ENCODE measurements at places on chromosomes 3 and 15.

DNA sequence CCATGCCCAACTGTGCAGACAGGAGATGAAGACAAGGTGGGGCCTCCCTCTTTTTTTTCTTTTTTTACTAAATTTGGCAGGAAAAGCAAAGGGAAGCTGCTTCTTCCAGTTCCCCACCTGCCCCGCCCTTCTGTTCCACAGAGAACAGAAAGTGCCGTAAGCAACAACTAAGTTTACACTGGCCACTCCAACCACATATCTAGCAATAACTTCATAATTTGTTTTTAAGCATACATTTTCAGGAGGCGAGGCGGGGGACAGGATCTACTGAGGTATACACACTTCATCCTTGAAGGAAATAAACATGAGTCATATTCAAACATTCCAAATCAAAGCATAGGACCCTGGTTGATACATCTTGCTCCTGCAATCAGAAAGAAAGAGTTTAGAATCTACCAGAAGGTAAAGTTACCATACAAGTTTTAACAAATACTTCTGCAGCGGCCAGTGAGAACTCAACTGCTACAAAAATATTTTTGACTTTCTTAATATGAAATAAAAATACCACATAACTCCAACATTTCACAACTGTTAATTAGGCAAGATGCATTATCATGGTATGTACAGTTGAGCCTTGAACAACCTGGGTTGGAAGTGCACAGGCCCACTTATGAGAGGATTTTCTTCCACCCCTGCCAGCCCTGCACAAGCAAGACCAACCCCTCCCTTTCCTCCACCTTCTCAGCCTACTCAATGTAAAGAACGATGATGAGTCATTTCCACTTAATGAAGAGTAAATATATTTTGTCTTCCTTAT is 50.7 kb downstream of the FOXP1 start:
- peak overlapping the region; percentile 44 for H3K27ac ChIP-seq
- DNase-seq = no peak

DNA sequence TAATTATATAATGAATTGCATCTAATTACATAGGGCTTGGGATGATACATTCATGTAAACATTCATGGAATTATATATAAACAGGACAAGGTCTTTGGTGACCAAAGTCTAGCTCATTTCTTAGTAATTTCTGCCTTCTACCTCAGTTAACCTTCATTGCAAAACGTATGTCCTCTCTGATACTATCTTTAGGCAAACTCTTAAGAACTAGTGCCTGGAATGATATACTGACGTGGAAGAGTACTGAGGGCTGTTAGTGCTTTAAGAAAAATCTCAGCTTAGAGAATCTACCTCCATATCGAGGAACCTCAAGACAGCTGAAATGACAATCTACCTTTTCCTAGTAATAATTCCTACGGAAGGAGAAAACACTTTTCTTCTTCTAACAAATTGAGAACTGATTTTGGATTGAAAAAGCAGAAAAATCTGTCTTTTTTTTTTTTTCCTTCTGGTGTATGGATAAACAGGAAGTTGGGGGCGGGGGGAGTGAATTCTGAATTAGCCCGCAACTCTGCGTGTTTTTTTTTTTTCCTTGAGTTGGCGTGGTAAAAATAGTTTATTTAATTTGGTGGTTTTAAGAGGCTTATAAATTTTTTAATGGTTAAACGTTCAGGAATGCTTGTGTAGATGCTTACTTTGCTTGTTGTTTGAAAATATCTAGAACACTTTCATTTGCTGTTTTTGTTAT is 43.2 kb downstream of the RARB start:
- DNase-seq = no peak
- no peaks in the 10 kb centered on the region for H3K27me3 ChIP-seq
- no peaks in the 10 kb centered on the region for H3K36me3 ChIP-seq
- H3K4me1 ChIP-seq = peaks cover 40% of the 10 kb centered on the region

DNA sequence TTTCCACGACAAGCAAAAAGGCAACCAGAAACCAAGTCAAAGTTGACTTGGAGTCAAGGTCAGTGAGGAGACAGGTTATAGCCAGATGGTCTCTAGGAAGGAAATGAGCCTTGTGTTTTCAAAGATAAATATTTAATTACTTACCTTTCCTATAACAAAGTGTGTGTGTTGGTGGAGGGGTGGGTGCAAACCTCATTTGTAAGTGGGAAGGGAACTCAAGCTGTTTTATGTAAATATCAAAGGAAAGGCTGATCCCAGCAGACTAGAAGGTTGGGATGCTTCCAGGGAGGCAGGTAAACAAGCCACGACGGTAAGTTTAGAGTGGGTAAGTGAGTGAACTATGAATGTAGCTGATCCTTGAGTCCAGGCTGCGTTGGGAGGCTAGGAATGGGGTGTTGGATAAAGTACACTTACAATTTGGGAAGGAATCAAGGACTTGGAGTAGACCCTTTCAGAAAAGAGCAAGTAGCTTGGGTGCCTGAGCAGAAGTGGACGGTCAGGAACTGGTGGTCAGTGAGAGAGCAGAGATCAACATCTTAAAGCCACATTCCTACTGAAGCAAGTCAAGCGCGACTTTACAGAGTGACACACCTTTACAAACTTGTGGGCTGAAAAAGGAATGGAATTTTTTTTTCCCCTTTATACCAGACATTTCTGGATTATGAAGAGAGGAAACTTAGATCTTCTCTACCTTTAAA is 82.0 kb upstream of the TBL1XR1 start:
- H3K27me3 ChIP-seq = no peaks in the 10 kb centered on the region
- no peak for DNase-seq
- no peak overlapping the region for H3K27ac ChIP-seq
- H3K4me1 ChIP-seq = peaks cover 5% of the 10 kb centered on the region

DNA sequence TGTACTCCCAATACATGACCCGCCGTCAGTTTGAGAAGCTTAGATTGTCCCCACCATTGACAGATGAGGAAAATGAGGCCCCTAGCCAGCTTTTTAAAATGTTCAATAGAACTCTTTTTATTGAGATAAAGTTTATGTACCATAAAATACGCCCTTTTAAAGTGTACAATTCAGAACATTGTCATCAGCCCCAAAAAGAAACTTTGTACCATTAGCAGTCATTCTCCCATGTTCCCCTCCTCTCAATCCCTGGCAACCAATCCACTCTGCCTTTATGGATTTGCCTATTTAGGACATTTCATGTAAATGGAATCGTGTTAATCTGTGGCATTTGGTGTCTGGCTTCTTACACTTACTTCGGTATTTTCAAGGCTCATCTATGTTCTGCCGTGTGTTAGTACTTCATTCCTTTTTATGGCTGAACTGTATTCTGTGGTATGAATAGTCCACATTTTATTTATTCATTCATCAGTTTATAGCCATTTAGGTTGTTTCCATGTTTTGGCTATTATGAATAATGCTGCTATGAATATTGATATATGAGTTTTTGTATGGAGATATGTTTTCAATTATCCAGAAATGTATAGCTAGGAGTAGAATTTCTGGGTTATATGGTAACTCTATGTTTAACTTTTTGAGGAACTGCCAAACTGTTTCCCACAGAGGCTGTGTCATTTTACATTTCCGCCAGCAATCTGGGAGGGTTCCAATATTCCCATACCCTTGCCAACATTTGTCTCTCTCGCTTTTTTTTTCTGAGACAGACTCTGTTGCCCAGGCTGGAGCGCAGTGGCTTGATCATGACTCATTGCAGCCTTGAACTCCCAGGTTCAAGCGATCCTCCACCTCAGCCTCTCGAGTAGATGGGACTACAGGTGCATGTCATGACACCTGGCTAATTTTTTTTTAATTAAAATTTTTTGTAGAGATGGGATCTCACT is 15.3 kb upstream of the PTPN23 start:
- H3K4me1 ChIP-seq = peaks cover 7% of the 10 kb centered on the region
- no peak for DNase-seq
- H3K36me3 ChIP-seq = no peaks in the 10 kb centered on the region
- H3K4me3 ChIP-seq = no peak overlapping the region
- H3K27ac ChIP-seq = no peak overlapping the region
- H3K27me3 ChIP-seq = no peaks in the 10 kb centered on the region

- no peaks in the 10 kb centered on the region for H3K36me3 ChIP-seq
- H3K27me3 ChIP-seq = no peaks in the 10 kb centered on the region
- no peak overlapping the region for H3K27ac ChIP-seq
- peaks cover 21% of the 10 kb centered on the region for H3K4me1 ChIP-seq
- H3K4me3 ChIP-seq = no peak overlapping the region
Measured at GRCh38 chr3:188339410-188340295, 185.7 kb downstream of the LPP start.

DNA sequence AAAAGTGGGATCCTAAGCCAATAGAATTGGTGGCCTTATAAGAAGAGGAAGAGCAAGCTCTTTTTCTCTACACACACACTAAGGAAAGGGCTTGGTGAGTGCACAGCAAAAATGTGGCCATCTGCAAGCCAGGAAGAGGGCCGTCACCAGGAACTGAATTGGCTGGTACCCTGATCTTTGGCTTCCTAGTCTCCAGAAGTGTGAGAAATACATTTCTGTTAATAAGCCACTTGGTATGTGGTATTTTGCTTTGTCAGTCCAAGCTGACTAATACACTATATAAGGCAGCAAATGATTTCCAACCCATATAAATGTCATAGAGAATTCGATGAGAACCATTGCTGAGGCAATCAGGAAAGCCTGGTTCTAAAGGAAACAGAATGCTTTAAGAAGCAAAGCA is 816.3 kb upstream of the SEMA6D start:
- no peak for DNase-seq
- no peaks in the 10 kb centered on the region for H3K27me3 ChIP-seq
- no peaks in the 10 kb centered on the region for H3K4me1 ChIP-seq
- H3K36me3 ChIP-seq = no peaks in the 10 kb centered on the region

- no peak for DNase-seq
- no peak overlapping the region for H3K4me3 ChIP-seq
- no peaks in the 10 kb centered on the region for H3K36me3 ChIP-seq
- H3K27me3 ChIP-seq = no peaks in the 10 kb centered on the region
- H3K4me1 ChIP-seq = peaks cover 32% of the 10 kb centered on the region
Measured at GRCh38 chr3:71721651-71722157, 3.5 kb downstream of the EIF4E3 start.

DNA sequence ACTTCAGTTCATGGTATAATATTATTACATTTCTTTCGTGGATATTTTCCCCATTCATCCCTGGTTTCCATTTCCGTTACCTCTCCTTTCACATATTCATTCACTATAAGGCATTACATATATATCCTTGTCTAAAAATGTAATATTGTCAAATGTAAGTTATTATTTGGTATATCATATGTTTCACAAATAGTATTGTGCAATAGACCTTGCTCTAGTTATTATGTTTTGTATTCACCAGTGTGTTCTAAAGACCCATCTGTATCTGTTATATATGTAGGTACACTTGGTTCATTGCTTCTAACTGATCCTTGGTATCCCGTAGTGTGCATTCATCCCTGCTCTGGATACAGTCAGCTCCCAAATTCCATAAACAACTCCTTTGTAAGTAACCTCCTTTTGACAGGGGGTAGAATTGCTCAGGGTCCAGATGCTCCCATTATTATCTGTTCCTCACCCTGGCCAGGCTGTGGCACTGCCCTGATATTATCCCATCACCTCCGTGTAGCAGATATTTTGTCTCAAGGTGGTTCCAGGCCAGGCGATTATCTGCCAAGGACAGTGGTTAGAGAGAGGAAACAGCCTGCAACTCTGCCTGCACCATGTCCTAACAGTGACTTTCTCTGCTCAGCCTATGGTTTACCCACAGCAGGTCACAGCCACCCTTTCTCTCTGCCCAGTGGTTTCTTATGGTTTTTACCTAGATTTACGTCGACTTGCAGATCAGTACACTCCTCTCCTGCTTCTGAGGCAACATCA is 29.2 kb downstream of the PAQR9 start:
- H3K36me3 ChIP-seq = no peaks in the 10 kb centered on the region
- no peak overlapping the region for H3K4me3 ChIP-seq
- H3K27ac ChIP-seq = no peak overlapping the region
- H3K27me3 ChIP-seq = no peaks in the 10 kb centered on the region

GRCh38 chr15:99430881-99431401 is 134.8 kb upstream of the MEF2A start:
- peaks cover 29% of the 10 kb centered on the region for H3K4me1 ChIP-seq
- no peaks in the 10 kb centered on the region for H3K36me3 ChIP-seq
- H3K27me3 ChIP-seq = no peaks in the 10 kb centered on the region
- H3K4me3 ChIP-seq = no peak overlapping the region
- DNase-seq = no peak

- no peak for DNase-seq
- H3K27ac ChIP-seq = no peak overlapping the region
- H3K36me3 ChIP-seq = no peaks in the 10 kb centered on the region
- no peaks in the 10 kb centered on the region for H3K4me1 ChIP-seq
- no peak overlapping the region for H3K4me3 ChIP-seq
Measured at GRCh38 chr3:70822669-70823068, 510.2 kb upstream of the MDFIC2 start.

- peak; percentile 76 for DNase-seq
- no peaks in the 10 kb centered on the region for H3K36me3 ChIP-seq
- no peak overlapping the region for H3K27ac ChIP-seq
- no peak overlapping the region for H3K4me3 ChIP-seq
- no peaks in the 10 kb centered on the region for H3K4me1 ChIP-seq
- no peaks in the 10 kb centered on the region for H3K27me3 ChIP-seq
Measured at GRCh38 chr3:66381626-66382025, 119.2 kb downstream of the LRIG1 start.

GRCh38 chr3:134471521-134472193 is 14.1 kb downstream of the ANAPC13 start:
- H3K27ac ChIP-seq = no peak overlapping the region
- H3K27me3 ChIP-seq = no peaks in the 10 kb centered on the region
- no peak overlapping the region for H3K4me3 ChIP-seq
- H3K36me3 ChIP-seq = no peaks in the 10 kb centered on the region
- DNase-seq = no peak
- peaks cover 21% of the 10 kb centered on the region for H3K4me1 ChIP-seq

- H3K27ac ChIP-seq = no peak overlapping the region
- no peaks in the 10 kb centered on the region for H3K36me3 ChIP-seq
- no peak overlapping the region for H3K4me3 ChIP-seq
- H3K4me1 ChIP-seq = no peaks in the 10 kb centered on the region
- no peak for DNase-seq
Measured at GRCh38 chr3:54773271-54773670, 154.6 kb downstream of the LRTM1 start.

DNA sequence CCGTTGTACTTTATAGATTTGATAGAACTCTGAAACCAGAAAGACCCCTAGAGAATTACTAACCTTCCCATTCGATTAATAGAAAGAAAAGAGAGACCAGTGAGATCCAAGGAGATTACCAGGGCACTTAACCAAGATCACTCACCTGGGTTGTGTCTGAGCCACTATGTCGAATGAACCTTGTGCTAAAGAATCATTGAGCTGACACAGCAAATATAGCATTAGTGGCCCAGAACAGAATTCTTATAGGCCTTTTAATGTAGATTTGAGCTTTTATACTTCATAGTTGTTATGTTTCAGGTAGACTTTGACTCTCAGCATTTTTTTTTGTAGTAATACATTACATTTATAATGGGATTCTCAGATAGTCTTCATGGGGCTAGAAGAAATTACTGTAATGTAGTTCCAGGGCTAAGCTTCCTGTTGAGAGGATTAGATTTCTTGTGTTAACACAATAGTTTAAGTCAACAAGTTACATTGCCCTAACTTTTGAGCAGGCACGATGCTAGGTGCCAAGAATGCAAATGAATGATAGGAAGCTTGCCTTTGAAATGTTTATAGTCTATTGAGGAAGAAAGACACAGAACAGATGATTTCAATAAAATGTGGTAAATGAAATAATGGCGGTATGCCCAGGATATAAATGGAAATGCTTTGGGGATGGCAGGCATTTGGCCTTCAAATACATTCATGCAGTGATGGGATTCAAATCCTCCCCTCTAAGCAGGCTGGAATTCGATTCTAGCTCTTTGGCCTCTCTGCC is 24.4 kb upstream of the ABHD10 start:
- no peaks in the 10 kb centered on the region for H3K27me3 ChIP-seq
- peaks cover 5% of the 10 kb centered on the region for H3K36me3 ChIP-seq
- no peak for DNase-seq
- H3K4me3 ChIP-seq = no peak overlapping the region

- no peaks in the 10 kb centered on the region for H3K36me3 ChIP-seq
- peaks cover 41% of the 10 kb centered on the region for H3K4me1 ChIP-seq
- no peak overlapping the region for H3K27ac ChIP-seq
- no peaks in the 10 kb centered on the region for H3K27me3 ChIP-seq
Measured at GRCh38 chr3:177468816-177469215, 271.5 kb upstream of the TBL1XR1 start.

Measured in vagina (tissue), 2 donors.